ENCODE measurements at places on chromosomes 11 and 22.

DNA sequence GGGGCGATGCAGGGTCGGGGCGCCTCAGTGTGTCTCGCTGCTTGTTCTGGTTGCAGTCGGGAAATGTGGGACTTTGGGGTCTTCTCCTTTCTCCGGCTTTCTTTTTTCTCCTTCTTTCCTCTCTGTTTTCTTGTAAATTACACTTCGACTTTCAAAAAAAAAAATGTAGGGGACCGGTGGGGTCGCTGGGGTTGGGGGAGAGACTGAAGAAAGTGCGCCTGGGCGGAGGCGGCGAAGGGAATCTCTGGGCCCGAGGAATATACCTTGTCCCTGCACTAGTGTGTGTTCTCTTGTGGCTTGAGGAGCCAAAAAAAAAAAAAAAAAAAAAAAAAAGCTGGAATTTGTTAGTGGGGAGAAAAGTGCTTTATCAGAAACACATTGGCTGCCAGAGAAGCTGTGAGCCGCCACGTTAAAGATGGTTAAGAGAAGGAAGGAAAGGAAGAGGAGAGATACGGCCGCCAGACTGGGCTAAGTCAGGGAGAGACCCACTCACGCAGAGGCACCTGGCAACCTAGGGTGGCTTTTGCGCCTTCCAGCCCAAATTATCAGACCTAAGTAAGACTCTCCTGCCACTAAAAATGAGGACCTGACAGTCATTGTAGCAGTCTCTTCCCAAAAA, 8.4 kb upstream of the FLI1 start:
- DNase-seq, result no peak

DNA sequence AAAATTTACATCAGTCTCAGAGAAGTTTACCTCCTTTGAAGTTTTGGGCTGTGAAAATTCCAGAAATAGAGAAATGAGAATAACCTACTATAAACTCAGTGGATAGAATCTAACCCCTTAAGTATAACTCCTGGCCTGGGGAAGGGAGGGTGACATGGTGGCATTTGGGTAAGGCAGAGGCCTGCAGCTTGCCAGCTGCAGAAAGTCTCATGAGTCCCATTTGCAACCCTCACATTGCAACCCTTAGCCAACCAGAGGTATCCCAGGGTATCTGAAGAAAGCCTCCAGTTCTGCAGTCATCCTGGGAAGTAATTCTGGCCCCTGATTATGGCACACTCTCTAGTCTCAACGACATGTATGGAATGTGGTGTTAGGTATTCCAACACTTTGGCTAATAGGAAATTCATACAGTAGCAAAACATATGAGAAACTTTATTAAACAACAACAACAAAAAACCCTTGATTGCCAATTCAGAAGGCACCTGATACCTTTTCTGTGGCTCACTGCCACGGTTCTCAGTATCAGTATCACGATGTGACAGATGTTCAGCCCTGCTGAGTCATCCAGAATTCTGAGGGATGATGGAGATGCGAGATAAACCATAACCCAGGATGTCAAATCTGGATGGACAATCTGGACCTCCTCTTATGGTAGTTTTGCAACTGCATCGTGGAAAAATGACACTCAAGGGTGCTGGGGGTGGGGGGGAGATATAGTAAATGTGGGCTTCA, 743.4 kb downstream of the NELL1 start:
- DNase-seq, result no peak

DNA sequence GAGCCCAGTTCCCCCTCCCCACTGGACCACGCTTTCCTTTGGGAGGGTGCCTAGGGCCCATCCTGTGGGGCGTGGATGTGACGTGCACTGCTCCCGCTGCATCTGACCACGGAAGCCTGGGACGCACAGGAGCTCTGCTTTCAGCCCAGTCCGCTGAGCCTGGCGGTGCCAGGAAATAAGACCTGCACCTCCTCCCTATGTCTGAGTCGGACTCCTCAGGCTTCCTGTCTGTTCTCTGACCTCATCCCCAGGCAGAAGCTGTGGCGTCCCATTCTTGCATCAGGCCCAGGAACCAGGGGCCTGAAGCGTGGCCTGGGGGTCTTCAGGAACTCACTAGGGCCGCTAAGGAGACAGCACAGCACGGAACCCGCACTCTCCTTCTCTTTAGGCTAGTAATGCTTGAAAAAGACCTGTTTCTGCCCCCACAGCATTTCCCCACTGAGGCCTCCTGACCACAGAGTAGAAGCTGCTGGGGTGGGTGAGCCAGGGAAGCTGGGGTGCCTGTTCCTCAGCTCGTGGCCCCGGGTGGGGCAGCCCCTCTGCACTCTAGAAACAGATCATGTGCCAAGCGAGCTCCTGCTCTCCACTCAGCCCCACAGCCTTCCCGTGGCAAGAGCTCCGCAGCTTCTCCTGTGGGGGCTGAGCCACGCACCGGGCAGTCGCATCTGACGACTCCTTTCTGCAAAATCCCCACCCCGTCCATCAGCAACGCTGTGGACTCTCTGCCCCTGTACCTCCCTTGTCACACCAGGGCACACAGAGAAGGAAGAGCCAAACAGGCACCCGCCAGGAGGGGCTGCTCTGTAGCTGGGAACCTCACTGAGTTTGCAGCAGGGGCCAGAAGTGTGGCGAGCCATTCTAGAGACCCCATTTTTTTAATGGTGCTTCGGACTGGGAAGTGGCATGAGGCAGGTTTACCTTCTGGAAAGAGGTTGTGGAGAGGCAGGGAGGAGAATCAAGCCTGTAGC, 22.6 kb downstream of the MOV10L1 start:
- DNase-seq, result no peak

GRCh38 chr11:106231591-106231990, 154.1 kb downstream of the AASDHPPT start:
- no peak for DNase-seq

DNA sequence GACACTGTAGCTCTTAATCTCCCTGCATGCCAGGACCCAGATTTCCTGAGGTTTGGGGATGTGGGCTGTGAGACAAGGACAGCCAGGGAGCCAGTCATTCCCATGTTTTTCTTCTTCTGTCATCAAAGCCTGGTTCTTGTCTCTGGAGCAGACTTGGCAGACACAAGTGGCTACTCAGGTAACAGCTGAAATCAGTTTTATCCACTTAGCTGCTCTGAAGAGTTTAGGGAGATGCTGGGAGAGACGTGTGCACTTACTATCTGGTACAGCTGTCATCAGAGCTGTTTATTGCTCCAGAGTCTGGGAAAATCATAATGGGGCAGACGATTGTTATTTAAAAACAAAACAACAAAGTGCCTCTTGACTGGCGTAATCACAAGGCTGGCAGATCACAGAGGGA, 56.6 kb downstream of the CSNK2A3 start:
- no peak for DNase-seq

DNA sequence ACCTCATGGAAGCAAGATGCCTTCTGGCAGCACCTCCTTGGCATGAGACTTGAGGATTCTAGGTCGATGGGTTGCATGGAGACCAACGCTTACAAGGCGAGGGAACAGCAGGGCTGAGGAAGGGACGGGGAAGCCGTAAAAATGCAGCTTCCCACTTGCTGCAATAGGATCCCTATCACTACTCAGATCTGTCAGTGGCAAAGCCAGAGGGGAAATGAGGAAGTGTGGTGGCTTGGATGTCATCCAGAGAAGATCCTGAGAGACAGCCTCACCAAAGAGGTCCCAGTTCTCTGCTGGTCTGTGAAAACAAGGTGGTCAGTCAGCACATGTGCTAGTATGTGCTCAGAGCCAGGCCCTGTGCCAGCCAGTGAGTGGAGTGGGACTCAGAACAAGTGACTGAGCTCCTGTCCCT, 22.2 kb downstream of the CYB5R2 start:
- no peak for DNase-seq

DNA sequence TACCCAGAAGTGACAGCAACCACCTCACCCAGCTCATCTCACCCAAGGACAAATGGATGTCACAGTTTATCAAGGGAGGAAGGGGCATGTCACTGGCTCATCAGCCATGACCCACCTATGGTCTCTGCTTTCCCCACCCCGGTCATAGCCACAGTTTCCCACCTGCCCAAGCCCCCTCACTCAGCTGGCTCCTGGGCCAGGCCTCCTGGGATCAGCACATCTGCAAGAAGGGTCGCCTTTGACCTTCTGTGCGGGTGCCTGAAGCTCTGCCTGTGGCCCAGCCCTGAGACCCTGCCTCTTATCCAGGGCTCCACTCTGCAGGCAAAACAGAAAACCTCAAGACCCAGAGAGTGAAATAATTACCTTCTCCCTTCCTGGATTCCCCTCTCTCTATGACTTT, 236.4 kb downstream of the BUD13 start:
- no peak for DNase-seq

- no peak for DNase-seq
These were observed 348.3 kb upstream of the B3GAT1 start for GRCh38 chr11:134760299-134760698.

DNA sequence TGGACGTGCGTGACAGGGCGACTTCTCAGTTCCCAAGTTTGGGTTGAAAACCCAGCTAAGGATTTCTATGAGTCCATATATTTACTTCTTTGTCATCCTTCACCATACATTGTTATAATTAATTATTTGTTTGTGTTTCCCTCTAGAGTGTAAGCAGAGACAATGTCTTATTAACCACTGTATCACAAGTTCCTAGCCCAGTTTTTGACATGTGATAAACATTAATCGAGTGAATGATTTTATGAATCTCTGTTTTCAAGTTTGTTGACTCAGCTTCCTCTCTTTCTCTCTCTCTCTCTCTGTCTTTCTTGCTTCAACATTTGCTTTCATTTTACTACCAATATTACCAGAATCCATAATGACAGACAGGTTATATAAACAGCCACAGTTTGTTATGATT, 1259.6 kb upstream of the TENM4 start:
- DNase-seq, result no peak

DNA sequence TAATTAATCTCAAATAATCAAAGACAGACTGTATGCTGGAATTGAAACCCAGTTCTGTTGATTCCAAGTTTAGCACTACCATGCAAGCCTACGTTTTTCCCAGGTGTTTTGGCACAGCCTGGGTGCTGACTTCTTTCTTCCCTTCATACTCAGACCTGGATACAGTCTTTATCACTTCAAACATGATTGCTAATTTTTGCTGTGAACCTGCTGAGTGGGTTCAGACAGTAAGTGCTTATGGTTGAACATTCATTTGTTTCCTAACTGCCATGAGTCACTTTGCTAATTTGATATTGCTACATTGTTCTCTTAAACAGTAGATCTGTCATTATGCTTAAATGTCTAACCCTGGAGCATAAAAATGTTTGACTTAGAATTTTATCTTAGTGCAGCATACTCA, 12.2 kb downstream of the PAAF1 start:
- no peak for DNase-seq

- no peak for DNase-seq
These were observed 73.8 kb upstream of the ARFGAP3 start for GRCh38 chr22:42930810-42931420.

DNA sequence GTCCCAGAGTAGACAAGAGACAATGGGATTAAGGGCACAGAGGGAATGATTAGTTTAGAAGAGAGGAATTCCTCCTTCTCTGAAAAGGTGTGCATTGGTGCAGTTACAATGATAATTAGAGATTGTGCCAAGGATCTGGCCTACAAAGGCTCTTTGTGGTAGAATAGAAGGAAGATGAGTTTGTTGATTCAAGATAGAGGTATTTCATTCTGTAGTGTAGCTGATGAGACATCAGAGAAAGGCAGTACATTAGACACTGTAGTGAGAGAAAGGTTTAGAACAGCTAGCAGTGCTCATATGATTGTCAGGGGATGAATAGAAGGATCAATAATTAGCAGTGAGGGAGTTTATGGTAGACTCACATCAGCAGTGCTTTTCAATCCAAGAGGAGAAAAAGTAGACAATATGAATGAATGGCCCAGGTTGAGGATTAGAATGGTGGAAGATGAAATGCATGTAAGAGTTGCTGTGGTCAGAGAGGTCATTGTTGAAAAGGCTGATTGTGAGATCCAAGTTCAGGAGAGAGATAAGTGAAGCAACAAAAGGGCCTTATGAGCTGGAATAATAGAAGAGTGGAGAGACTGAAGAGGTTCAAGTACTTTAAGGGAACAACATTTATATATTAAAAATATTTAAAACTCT, 28.9 kb downstream of the SIK2 start:
- DNase-seq, result no peak

DNA sequence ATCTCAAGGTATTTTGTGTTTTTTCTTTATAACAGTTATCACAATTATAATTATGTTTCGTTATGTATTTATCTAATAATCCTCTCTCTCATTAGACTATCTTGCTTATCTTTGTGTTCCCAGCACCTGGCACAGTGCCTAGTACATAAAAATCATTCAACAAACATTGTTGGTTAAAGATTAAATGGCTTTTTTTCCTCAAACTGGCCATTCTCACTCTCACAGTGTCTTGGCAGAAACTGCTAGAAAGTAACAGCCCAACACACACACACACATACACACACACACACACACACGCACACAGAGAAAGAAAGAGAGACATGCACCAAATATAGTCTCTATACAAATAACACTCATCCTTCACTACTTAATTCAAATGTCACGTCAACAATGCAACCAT, 36.8 kb downstream of the OR10A6 start:
- DNase-seq, result no peak

DNA sequence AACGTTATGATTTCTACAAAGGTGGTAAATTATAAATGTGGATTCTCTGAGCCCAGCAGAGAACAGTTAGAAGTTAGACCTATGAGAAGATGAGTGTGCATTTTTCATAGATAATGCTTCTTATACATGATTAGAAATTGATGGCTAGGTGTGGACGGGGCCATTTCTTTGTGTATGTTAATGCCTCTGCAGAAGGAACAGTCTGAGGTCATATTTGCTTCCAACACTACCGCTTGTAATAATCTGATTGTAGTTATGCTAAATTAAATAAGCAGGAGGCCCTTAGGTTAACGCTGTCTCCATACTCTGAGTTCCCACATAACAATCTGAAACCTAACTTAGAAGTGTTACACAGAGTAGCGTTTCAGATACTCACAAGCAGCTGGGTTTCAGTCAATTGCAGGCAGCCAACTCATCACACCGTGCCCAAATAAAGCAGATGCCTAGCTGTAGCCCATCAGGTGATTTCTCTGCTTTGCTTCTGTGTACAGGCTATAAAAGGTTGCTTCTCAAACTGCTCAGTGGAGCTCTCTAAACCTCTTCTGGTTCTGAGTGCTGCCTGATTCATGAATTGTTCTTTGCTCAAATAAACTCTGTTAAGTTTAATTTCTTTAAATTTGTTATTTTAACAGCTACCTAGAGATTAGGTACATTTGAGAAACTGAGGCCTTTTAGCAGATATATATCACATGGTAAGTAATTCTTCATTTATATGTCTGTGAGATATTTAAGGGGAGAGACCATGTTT, 638.8 kb upstream of the CCDC90B start:
- DNase-seq, result no peak

- no peak for DNase-seq
These were observed 16.0 kb upstream of the FNBP4 start for GRCh38 chr11:47783087-47783610.

DNA sequence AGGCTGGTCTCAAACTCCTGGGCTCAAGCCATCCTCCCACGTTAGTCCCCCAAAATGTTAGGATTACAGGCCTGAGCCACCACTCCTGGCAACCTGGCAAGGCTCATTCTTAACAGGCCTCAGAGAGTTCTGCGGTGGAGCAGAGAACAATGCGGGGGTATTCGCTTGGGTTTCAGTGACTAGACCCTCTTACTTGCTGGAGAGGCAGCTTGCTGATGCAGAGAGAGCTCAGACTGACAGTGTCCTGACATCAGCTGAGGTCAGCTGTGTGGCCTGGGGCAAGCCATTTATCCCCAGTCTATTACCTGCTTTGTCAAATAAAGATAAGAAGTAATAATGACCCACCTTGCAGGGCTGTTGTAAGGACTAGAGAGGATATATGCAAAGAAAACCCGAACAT, 40.3 kb upstream of the DMC1 start:
- no peak for DNase-seq

Measured in activated CD4-positive, CD25-positive, alpha-beta regulatory T cell treated with anti-CD3 and anti-CD28 coated beads, Interleukin-2, amount 50 U/mL, for 72 hours (primary cell).